ENCODE measurements at places on chromosomes 6 and 20.

GRCh38 chr6:167569879-167570278 is 245.0 kb downstream of the TTLL2 start:
- no peak for DNase-seq

DNA sequence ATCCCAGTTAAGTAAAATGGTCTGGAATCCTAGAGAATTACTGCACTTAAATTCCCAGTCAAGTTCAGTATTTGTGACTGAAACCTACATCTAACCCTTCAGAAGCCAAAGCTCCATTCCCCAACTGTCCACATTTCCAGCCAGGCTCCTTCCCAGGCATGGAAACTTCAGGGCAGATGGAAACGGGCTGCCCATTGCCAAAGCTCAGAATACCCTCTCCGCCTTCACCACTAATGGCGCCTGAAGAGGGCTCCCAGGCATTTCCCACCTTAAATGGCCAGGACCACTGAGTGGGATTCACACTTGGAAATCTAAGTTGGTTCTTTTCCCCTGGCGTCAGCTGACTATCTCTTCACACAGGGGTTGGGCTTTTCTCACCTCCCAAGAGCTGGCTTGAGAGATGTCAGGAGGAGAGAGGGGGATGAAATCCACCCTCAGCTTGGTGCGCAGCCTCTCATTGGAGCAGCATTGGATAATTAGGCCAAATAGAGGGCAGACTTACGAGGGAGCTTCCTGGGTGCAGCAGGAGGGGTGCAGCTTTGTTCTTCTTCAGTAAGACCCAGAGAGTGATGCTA is 82.9 kb downstream of the ANKRD60 start:
- DNase-seq: no peak

- no peak for DNase-seq
Observed at GRCh38 chr20:59421089-59421488, 120.7 kb downstream of the EDN3 start.

DNA sequence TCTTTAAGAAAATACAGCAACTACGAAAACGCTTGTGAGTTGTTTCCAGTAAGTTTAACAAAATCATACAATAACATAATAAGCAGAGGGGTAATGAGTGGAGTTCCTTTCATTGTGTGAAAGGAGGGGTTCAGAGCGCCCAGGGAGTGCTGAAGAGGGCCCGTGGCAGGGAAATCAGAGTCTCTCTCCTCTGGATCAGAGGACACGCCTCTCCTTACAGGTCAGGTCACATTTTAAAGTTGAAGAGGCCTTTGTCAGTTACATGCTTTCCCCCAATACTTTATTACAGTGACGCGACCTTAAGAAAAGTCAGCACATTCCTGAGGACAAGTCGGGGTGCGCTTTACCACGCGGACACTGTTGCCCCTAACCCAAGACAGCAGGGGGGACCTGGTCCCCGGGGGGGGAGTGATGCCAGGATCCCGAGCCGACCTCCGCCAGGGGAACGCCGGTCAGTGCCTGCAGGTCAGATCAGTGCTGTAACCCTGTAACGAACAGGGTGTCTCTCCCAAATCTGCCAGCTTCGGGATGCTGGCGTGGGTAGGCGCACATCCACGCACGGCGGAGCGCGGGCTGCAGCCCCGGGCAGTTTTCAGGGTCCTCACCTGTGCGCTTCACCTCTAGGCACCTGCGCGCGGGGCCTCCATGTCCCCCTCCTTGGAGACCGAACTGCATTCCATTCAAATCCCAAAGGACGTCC is 848 bp downstream of the DACT2 start:
- DNase-seq: no peak

GRCh38 chr20:4802023-4802422 is 80.3 kb downstream of the PRND start:
- DNase-seq: no peak

GRCh38 chr20:44460795-44461141 is 14.9 kb upstream of the TTPAL start:
- DNase-seq: peak; percentile 34

DNA sequence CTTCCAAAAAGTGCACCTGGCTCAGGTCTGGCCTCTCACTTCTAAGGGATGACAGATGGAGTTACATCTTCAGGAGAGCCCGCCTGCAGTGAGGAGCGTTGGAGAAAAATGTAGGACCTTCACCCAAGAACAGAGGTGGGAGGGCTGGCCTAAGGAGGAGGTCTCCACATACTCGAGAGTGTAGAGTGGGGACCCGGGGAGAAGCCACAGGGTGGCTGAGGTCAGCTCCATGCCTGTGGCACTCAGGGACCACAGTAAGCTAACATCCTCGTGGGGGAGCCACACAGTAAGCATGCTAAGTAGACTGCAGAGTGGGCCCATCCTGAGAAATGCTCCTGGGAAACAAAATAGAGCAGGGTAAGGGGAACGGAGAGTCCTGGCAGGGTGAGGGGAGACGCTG is 24.0 kb downstream of the AAR2 start:
- no peak for DNase-seq

GRCh38 chr20:4008026-4008413 is 7.3 kb downstream of the RNF24 start:
- no peak for DNase-seq

DNA sequence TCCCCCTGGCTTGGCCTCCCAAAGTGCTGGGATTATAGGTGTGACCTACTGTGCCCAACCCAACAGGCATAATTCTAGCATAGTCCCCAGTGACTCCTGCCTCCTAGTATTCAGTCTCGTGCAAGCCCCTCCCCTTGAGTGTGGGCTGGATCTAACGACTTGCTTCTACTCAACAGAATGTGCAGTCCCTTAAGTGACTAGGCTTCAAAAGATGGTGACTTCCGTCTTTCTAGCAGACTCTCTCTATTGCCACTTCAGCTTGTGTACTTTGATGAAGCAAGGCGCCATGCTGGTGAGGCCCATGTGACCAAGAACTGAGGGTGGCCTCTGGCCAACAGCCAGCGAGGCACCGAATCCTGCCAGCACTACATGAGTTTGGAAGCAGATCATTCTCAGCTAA is 109.6 kb upstream of the TRAF3IP2 start:
- DNase-seq: no peak

DNA sequence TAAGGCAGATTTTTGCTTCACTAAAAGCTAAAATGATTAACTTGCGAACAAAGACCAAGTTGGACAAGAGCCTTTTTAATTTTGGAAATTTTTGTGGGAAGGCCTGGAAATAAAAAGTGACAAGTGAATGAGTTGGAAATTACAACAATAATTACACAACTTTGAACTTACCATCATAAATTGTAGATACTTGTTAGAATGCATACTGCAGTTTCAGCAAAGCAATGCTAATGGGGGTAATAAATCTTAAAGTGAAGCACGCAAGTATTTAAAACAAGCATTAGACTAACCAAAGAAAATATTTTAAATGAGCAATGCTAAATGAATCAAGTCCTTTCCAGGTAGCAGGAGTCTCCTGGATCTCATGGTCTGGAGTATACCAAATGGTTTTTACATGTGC is 83.2 kb upstream of the EYA4 start:
- no peak for DNase-seq
